ENCODE measurements at places on chromosomes 12 and 14.

GRCh38 chr14:86462193-86462753, 932.3 kb downstream of the FLRT2 start:
- DNase-seq: no peak

- DNase-seq: no peak
These were observed 12.4 kb downstream of the CCDC92 start for GRCh38 chr12:123960029-123960735.

DNA sequence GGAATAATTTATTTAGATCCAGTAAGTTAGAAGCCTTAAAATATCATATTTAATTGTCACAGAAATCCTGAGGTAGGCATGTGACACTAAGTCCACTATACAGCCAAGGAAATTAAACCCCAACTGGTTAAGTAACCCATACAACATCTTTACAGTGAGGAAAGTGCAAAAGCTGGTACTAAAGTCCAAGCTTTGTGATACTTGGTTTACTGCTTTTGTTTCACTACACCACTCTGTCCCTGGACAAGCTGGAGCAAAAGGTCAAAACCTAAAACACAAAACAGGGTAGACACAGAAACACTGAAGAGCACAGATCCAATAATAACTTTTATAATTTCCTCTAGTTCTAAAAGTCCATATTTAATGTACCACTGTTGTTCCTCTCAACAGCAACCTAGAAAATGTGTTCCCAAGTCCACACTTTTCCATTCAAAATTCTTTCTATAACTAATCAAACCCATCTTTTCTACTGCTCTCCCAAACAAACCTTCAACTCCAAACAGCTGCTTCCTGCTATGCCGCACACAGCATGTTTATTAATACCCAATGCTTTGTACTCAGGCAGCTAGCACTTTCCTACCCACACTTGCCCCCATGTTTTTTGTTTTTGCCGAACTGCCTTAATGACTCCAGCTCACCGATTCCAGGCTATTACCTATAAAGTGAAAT, 90.9 kb downstream of the MED13L start:
- DNase-seq: no peak

DNA sequence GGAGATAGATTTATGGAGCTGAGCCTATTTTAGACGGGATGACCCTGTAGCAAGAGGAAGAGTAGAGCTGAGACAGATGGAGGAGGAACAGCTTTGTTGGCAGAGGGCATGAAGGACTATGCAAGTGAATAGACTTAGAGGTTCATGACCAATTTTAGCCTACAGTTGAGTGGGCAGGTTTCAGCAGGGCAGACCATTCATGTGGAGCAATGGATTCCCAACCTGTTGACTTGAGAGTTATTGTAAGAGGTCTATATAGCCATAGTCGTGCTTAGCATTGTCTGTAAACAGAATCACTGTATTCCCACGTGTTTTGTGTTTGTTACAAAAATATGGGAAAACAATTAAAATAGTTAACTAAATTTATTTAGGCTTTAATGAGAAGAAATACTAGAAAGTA, 116.8 kb downstream of the CFAP54 start:
- no peak for DNase-seq

Data from activated effector memory CD4-positive, alpha-beta T cell treated with anti-CD3 and anti-CD28 coated beads, Interleukin-2, amount 50 U/mL, for 16 hours (primary cell).